Type B pancreatic cell (in vitro differentiated cells): ENCODE measurements at places on chromosomes 4 and X.

DNA sequence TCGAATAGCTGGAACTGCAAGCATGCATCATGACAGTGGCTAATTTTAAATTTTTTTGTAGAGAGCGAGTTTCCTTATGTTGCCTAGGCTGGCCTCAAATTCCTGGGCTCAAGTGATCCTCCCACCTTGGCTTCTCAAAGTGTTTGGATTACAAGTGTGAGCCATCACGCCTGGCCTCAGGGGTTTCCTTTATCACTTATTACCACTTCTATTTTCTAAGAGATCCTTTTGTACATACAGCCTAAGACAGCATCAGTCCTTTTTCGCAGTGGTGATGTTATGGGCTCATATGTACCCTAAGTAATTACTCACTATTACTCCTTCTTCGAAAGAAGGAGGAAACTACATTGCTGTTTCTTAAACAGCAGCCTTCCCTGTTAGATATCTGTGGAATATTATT lies 54.1 kb upstream of the CDKN2AIP start:
- DNase-seq: no peak

- no peak for DNase-seq
These were observed 309.4 kb downstream of the MAPK10 start for GRCh38 chr4:86050496-86050895.

GRCh38 chrX:69321789-69322188 lies 156.5 kb upstream of the PJA1 start:
- peak; percentile 32 for DNase-seq

GRCh38 chr4:148827781-148828180 lies 385.6 kb upstream of the NR3C2 start:
- DNase-seq: no peak

DNA sequence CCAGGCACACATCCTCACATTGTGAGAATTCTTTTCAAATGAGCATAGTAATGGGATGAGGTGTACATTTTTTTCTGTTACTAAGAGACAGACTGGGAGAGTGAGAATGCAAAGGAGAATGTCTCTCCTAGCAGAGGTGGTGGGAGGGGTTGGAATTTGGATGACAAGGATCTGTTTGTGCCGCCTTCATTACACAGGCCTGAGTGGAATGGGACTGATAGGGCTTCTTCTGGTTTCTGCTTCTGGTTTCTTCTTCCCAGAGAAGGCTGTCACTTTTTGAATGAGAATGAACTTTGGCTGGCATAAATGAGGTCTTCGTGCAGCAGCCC lies 55.4 kb downstream of the C4orf51 start:
- no peak for DNase-seq

DNA sequence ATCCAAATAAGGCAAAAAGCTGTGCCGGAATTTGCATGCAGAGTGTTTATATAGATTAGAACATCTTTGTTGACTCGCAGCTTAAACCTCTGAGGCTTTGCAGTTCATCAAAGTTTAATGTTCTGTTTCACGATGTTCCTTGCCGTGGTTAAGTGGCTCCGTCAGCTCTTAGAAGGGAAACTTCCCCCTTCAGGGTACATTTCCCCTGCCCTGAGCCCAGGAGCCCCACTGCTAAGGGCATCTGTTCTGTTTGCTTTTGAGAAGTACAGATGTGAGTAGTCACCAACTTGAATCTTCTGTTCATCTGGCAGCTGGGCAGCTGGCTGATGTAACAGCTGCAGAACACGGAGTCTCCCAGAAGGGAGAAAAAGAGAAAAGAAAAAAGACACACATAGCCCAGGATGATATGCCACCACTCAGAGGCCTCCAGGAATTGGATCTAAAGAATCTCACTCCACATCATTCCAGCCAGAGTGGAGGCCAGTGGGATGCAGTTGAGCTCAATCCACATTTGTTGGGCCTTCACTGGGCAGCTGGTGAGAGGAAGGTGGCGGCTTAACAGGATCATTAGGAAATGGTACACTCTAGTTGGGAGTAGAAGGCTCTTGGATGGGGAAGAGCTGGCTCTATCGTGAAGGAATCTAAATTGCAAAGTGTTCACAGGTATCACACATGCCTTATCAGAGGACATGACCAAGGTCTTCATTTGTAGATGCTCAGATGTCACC lies 178.7 kb upstream of the RBPJ start:
- DNase-seq: no peak

DNA sequence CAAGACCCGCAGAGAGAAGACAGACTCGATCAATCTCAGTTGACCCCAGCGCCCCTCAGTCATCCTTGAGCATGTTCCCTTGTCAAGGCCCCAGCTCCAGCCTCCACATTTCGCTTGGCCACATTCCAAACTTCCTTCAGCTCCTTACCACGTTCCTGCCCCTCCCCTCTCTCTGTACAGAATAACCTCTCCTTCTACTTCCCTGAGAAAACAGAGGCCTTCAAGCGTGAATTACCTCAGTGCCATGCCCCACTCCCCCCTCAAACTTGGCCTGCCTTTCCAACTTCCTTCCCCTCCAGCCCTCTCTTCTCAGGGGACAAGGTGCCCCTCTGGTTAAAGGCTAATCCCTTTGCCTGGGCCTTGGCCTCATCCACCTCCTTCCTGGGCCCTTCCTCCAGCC lies 3.2 kb upstream of the RIPPLY1 start:
- no peak for DNase-seq

DNA sequence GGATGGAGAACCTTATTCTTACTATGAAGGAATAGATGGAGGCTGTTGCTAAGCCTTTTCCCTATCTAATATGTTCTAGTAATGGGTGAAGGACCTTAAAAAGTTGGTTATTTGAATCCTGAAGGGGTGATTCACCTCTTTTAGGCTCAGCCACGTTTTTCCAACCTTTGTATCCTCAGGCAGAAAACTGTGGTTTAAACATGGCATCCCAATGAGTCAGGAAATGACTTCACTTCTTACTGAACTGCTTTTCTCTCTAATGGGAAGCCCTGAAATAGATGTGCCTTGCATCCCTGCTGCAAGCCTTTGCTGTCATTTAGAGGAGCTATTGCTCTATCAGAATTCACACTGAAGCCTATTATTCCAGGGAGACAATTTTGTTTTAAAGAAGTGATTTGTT lies 191.0 kb upstream of the ARX start:
- DNase-seq: no peak

DNA sequence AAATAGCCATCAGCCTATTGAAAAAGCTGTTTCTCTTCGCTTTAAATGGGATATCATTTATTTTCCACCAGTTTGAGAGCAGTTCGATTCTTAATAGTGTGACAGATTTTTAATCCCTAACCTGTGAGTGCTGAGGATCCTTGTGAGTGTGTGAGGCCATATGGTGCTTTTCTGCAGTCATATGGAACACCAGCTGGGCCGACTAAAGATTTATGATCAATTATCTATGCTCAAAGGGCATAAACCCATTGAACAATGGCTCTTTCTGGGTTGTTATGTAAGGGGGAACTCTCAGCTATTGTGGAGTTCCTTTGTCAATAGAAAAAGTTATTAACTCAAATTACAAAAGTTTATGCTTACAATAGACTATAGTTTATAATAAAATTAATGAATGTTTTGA lies 1003.6 kb downstream of the FAT4 start:
- DNase-seq: no peak

GRCh38 chrX:1165535-1166196 lies 46.8 kb downstream of the CRLF2 start:
- peak; percentile 49 for DNase-seq

- no peak for DNase-seq
These were observed 84.3 kb downstream of the TRAM1L1 start for GRCh38 chr4:117001077-117001476.

GRCh38 chr4:1577822-1578217 lies 106.3 kb downstream of the FAM53A start:
- no peak for DNase-seq

GRCh38 chr4:108492816-108493595 lies 127.4 kb upstream of the RPL34 start:
- DNase-seq: no peak

DNA sequence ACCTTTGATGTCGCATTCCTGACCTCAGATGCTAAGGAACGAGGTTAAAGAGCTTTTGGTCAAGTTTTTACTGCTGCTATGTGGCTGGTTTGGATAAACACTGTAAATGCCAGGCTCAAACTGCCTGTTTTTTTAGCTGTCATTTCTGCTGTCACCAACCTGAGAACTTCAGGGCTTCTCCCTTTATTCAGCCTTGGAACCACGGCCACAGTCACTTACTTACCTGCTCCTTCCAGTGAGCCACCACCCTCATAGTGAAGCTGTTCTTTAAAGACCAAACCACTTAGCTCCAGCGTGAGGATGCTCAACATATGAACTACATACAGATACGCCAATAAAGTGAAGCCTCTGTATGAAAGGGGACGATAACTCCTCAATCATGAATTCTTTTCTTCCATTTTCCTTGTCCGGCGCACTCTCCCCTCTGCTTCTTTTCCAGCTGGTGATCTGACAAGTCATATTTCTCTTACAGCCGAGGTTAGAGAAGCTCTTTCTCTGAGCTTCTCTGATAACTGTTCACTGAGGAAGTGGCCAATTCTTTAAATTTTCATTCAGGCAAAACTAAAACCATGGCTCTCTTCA lies 152.8 kb upstream of the ANK2 start:
- DNase-seq: no peak

- no peak for DNase-seq
These were observed 4.6 kb downstream of the DUSP9 start for GRCh38 chrX:153651540-153652079.

GRCh38 chr4:82629238-82630000 lies 67.6 kb upstream of the TMEM150C start:
- DNase-seq: no peak

GRCh38 chr4:180336494-180337090 lies 1906.6 kb upstream of the TENM3 start:
- DNase-seq: no peak

- DNase-seq: no peak
These were observed 226.3 kb downstream of the RCHY1 start for GRCh38 chr4:75287738-75288517.

DNA sequence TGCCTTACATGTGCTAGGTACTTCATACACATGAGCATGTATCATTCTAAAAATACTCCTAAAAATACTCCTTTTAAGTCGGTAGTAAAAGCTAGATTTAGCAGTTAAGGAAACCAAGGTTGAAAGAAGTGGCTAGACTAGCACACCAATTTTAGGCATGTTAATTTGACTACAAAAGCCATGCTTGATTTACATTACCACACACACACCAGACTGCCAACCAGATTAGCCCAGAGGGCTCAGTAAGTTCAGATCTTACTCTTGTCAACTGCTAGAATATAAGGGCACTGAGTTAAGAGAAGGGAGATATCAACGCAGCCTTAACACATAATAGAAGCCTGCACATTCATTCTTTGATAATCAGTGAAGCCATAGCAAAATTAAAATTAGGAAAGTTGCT lies 117.9 kb downstream of the MID1IP1 start:
- DNase-seq: no peak

GRCh38 chr4:85600501-85600900 lies 125.6 kb downstream of the ARHGAP24 start:
- DNase-seq: no peak

DNA sequence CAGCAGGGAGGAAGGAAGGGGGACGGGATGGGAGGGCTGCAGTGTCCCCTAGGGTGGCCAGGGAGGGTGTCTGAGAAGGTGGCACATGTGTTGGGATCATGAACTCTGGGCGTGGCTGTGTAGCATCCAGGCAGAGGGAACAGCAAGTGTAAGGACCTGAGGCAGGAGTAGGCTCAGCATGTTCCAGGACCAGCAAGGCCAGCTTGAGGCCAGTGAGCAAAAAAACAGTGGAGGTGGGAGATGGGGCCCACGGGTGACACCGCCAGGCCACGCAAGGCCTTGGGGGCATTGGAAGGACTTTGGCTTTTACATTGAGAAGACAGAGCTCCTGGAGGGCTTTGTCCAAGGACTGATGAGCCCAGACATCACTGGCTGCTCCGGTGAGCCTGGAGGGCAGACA lies 16.5 kb upstream of the WFS1 start:
- no peak for DNase-seq

DNA sequence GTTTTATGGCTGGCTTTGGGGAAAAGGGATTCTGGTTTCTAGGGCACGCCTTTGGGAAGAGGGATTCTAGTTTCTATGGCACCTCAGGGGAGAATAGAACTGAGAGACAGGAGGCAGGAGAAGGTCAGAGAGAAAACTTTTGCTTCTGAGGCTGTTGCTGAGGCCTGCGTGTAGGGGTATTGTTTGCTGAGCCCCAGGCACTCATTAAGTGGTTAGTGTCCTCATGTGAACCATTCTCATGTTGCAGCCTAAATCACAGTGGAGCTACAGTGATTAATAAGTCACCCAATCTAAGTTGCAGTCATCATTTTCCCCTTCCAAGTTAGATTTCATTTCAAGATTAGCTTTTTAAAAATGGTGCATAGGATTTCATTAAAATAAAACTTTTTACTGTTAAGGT lies 29.0 kb downstream of the VCX3A start:
- DNase-seq: no peak

- DNase-seq: no peak
These were observed 9.3 kb downstream of the TMEM255A start for GRCh38 chrX:120301960-120302359.

GRCh38 chr4:45453258-45453853 lies 670.5 kb downstream of the GABRG1 start:
- no peak for DNase-seq

DNA sequence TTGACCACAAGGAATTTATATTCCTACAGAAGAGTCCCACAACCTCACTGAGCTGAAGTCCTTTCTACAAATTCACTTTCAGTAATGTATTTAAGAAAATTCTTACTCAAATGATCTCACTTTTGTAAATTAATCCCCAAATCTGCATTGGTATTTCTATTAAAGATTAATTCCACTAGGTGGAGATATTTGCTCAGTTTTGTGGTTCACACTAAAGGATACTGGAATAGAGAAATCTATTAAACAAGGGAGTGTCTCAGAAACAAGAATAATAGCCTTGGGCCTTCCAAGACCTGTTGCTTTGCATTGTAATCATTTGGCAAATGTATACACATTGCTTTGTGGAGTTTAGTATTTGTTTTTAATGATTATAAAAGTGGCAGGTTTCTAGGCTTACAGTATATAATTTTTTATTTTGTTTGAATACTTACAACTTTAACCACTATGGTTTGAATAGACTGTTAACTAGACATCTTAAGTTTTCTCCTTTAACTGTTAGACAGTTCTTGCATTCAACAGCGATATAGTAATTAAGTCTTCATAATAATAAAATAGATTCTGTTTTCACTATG lies 25.9 kb downstream of the CFAP299 start:
- no peak for DNase-seq

GRCh38 chrX:133646719-133647116 lies 231.4 kb upstream of the GPC4 start:
- DNase-seq: no peak

DNA sequence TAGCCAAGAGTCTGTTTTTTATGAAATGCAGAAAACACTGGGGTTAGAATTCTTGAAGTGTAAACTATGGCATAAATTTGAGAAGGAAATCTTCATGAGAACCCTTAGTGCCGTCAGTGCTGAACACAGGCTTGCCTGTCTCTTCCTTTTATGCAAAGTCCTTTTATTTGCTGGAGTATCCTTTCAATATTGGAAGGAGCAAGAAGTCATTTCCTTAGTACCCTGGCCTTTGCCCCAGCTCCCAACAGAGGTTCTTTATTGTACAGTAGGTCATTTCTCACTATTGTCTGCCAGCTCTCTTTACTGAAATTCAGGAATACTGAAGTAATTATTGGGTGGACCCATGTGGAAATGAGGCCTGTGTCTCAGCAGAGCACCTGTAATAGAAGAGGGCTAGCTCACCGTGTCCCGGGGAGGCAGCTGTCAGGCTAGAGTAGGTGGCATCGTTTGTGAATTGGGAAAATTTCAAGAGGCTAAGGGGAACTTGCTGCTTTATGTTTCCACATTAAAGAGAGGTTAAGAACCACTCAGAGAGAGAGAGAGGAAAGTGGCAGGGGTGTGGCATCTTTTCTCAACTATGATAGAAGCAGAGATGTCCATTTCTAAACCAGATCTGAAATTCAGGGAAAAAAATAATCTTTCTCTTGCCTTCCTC lies 8.7 kb downstream of the FHDC1 start:
- DNase-seq: no peak
